Activated naive CD8-positive, alpha-beta T cell treated with anti-CD3 and anti-CD28 coated beads, Interleukin-2, amount 10 ng/mL, durations not matched to agents 7 days and 5 days (primary cell): ENCODE measurements at places on chromosomes 1 and 21. TPM values are rescaled to one million over a fixed set of nuclear protein-coding genes. Genes with fewer than 3 reads are reported as not detected.

- H3K4me3 ChIP-seq, result no peak overlapping the region
- no peaks in the 10 kb centered on the region for H3K4me1 ChIP-seq
- no peak overlapping the region for H3K27ac ChIP-seq
- no peak for DNase-seq
Measured at GRCh38 chr1:32055416-32055815, 17.3 kb upstream of the TMEM39B start.

DNA sequence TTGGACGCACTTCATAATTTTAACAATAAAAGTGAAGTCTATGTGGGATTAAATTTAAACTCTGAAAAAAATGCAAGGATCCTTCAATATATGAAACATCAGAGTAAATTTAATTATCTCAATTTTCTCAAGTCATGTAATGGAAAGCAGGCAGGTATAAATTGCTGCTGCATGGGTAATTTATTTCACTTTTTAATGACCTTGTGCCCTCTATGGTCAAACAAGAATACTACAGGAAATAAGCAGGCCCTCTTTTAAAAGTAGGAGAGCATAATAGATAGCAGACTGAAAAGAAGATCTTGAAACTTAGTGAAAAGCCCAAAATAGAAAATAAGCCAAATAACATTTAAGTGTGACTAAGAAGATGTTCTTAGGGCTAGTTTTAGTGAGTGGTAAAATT lies 22.9 kb downstream of the BCAS2 start:
- no peak overlapping the region for H3K4me3 ChIP-seq
- no peaks in the 10 kb centered on the region for H3K27me3 ChIP-seq
- H3K4me1 ChIP-seq, result no peaks in the 10 kb centered on the region
- no peak overlapping the region for H3K27ac ChIP-seq

- peak; percentile 71 for DNase-seq
- H3K36me3 ChIP-seq, result peaks cover 1% of the 10 kb centered on the region
- peaks cover 77% of the 10 kb centered on the region for H3K4me1 ChIP-seq
- peak overlapping the region; percentile 92 for H3K27ac ChIP-seq
Measured at GRCh38 chr21:42233067-42233961, 14.4 kb downstream of the ABCG1 start.

DNA sequence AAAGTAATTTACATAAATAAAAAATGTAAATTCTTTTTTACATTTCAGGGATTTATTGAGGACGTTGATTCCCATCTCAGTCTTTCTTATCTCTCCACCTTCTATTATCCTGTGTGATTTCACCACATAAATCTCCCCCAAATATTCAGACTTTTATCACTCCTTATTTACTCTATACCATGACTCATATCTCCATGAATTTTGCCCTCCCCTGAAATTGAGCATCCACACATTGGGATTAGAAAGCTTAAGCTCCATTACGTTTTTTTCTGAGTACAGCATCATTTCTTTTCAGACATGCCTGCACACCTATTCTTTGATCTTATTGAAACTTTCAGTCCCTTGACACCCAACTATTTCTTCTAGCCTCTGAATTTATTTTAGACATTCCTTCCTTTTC lies 111.2 kb downstream of the IFI44 start:
- no peaks in the 10 kb centered on the region for H3K27me3 ChIP-seq
- H3K36me3 ChIP-seq, result no peaks in the 10 kb centered on the region
- no peak for DNase-seq
- H3K4me1 ChIP-seq, result no peaks in the 10 kb centered on the region

DNA sequence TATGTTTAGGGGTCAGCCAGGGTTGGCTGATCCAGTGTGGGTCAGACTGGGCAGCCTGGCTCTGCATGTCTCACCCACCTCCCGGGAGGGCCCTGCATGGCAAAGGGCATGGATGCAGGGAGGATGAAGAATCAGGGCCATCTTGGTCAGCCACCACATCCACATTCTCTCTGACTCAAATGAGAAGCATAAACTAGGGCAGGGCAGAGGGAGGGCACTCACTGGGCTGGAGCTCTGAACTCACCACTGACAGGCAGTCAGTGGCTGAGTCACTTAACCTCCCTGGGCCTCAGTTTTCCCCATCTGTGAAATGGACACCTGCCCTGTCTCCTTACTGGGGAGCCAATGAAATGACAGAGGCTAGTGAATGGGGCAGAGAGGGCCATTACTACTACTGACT lies 4.3 kb upstream of the CELA2A start:
- DNase-seq, result no peak
- H3K4me1 ChIP-seq, result no peaks in the 10 kb centered on the region
- peaks cover 4% of the 10 kb centered on the region for H3K27me3 ChIP-seq

- peaks cover 63% of the 10 kb centered on the region for H3K27me3 ChIP-seq
- no peak overlapping the region for H3K27ac ChIP-seq
- peak; percentile 67 for DNase-seq
- H3K36me3 ChIP-seq, result no peaks in the 10 kb centered on the region
- peak overlapping the region; percentile 73 for H3K4me3 ChIP-seq
Measured at GRCh38 chr1:245153081-245153551, 1.7 kb upstream of the KIF26B start.

DNA sequence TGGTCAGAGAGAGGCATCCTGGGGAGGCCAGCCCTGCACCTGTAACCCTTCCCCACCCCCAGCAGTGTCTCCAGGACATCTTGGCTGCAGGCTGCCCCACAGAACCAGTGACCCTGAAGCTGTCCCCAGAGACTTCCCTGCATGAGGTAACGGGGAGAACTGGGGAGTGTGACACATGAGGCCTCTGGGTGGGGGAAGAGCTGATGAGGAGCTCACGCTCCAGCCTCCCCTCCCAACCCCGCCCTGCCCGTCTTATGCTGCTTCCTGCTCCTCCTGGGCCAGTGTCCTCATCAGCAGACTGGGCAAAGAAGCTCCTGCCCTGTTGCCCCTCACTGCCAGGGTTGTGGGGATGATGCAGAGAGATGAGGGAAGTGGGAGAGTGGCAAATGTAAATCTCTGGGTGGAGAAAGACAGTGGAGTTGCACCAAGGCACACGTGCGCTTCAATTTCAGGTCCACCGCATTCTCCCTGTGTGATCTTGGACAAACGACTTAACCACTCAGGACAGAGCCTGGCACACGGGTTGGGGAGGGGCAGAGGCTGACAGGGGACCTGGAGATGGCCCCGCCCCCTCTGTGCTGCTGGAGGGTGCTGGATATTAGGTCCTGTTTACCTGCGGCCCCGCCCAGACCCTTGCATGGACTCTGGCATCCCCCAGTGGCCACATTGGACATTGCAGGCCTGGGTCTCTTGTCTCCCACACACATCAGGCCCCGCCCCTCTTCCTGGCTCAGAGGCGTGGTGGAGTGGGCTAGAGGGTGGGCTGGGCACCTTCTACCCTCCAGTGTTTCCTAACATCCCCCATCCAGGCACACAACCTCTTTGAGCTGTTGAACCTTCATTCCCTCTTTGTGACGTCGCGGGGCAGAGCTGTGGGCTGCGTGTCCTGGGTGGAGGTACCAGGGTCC lies 12.3 kb downstream of the CLCNKB start:
- no peak overlapping the region for H3K4me3 ChIP-seq
- H3K36me3 ChIP-seq, result no peaks in the 10 kb centered on the region
- peaks cover 6% of the 10 kb centered on the region for H3K27me3 ChIP-seq
- H3K4me1 ChIP-seq, result peaks cover 21% of the 10 kb centered on the region
- H3K27ac ChIP-seq, result peak overlapping the region; percentile 65
- peak; percentile 90 for DNase-seq

- DNase-seq, result no peak
- peaks cover 2% of the 10 kb centered on the region for H3K4me1 ChIP-seq
- H3K4me3 ChIP-seq, result no peak overlapping the region
Measured at GRCh38 chr1:67393737-67394136, 36.5 kb downstream of the SERBP1 start.

- H3K4me1 ChIP-seq, result peaks cover 43% of the 10 kb centered on the region
- H3K27ac ChIP-seq, result peak overlapping the region; percentile 82
- peak overlapping the region; percentile 55 for H3K4me3 ChIP-seq
- peaks cover 23% of the 10 kb centered on the region for H3K36me3 ChIP-seq
Measured at GRCh38 chr1:100440075-100440809, 87.9 kb downstream of the CDC14A start.

DNA sequence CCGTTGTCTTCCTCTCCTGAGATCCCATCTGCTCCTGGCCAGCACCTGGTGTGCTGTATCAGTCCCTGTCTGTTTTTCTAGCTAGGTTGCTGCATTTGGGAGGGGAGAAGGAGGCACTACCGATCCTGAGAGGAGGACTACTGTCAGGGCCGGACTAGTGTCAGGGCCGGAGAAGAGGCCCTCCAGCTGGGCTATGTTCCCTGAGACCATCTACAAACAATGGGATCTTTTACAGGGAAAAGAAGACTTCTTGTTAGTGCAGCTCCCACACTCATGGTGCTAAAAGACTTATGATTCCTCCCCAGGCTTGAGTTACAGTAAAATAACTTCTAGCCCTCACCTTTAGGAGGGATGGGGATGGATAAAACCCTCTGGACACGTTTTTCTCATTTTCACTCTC lies 141.0 kb upstream of the TNR start:
- H3K27ac ChIP-seq, result no peak overlapping the region
- H3K27me3 ChIP-seq, result peaks cover 6% of the 10 kb centered on the region
- H3K36me3 ChIP-seq, result no peaks in the 10 kb centered on the region
- no peak for DNase-seq

PDIK1L gene
- 21.2 TPM for total RNA-seq

GRCh38 chr1:53593758-53594380 lies 134.7 kb downstream of the DMRTB1 start:
- DNase-seq, result peak; percentile 42
- no peaks in the 10 kb centered on the region for H3K4me1 ChIP-seq
- H3K27ac ChIP-seq, result no peak overlapping the region

ARHGEF16 gene
- not detected for total RNA-seq

ZFP69B gene
- total RNA-seq, result 5.2 TPM

- H3K4me3 ChIP-seq, result no peak overlapping the region
- no peaks in the 10 kb centered on the region for H3K27me3 ChIP-seq
- H3K36me3 ChIP-seq, result peaks cover 28% of the 10 kb centered on the region
- H3K27ac ChIP-seq, result no peak overlapping the region
Measured at GRCh38 chr1:92307980-92308379, 9.1 kb downstream of the RPAP2 start.

- no peak overlapping the region for H3K4me3 ChIP-seq
- H3K4me1 ChIP-seq, result no peaks in the 10 kb centered on the region
- H3K27ac ChIP-seq, result no peak overlapping the region
- no peaks in the 10 kb centered on the region for H3K36me3 ChIP-seq
- no peak for DNase-seq
- H3K27me3 ChIP-seq, result peaks cover 43% of the 10 kb centered on the region
Measured at GRCh38 chr1:37725851-37726613, 33.7 kb downstream of the CDCA8 start.

C1QB gene
- total RNA-seq, result 0.50 TPM

GRCh38 chr1:24984800-24985522 lies 54.9 kb upstream of the RUNX3 start:
- DNase-seq, result no peak
- H3K4me3 ChIP-seq, result peak overlapping the region; percentile 77
- peaks cover 91% of the 10 kb centered on the region for H3K4me1 ChIP-seq
- H3K27ac ChIP-seq, result peak overlapping the region; percentile 91
- H3K27me3 ChIP-seq, result no peaks in the 10 kb centered on the region

GRCh38 chr1:150076066-150076465 lies 8.5 kb downstream of the VPS45 start:
- H3K27me3 ChIP-seq, result no peaks in the 10 kb centered on the region
- DNase-seq, result no peak
- H3K4me1 ChIP-seq, result peaks cover 25% of the 10 kb centered on the region
- H3K36me3 ChIP-seq, result peaks cover 37% of the 10 kb centered on the region
- no peak overlapping the region for H3K27ac ChIP-seq

DNA sequence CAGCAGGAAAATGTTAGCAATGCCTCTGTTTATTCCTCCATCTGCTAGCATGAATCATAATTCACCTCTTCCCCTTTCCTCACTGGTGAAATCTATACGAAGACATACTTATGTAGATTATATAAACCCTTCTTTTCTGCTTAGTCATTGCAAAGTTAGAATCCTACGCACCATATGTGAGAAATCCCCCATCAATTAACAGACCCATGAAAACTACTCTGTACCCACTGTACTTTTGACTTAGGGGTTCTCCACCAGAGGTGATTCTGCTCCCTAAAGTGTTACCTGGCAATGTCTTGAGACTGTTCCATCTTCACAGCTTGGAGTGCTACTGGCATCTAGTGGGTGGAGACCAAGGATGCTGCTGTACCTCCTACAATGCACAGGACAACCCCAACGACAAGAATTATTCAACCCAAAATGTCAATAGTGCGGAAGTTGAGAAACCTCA lies 49.6 kb upstream of the KCTD3 start:
- H3K27ac ChIP-seq, result no peak overlapping the region
- no peak overlapping the region for H3K4me3 ChIP-seq
- no peak for DNase-seq
- H3K36me3 ChIP-seq, result no peaks in the 10 kb centered on the region
- no peaks in the 10 kb centered on the region for H3K4me1 ChIP-seq
- H3K27me3 ChIP-seq, result no peaks in the 10 kb centered on the region

DNA sequence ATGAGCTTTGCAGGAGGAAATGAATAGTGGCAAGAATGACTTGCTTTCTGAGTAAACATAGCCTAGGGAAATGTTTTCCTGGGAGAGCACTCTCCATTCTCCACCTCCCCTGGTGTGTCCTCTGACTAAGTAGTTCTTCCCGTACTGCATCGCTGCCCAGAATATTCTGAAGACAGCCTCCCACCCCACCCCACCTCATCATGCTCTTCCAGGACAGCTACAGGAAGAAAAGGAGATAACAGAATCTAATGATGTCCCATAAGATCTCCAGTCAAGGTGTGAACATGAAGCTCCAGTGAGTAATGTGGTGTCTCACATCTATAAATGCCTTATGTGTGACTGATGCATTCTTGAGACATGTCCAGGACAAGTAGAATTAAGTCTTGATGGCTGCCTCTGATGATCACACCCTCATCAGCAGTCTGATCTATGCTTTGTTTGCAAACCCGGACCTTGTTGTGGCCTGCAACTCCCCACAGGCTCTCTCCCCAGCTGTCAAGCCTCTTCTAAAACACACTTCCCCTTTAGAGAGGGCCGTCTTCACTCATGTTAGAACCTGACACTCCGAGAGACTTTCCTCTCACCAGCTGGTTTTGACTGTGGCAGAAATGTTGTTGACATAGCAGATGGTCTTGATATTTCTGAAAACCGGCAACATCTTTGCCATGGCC lies 183.0 kb downstream of the CYYR1 start:
- no peak overlapping the region for H3K27ac ChIP-seq
- no peaks in the 10 kb centered on the region for H3K27me3 ChIP-seq
- H3K36me3 ChIP-seq, result no peaks in the 10 kb centered on the region
- H3K4me1 ChIP-seq, result no peaks in the 10 kb centered on the region
- no peak for DNase-seq

KAZN gene
- 1.4 TPM for total RNA-seq

SERTAD4 gene
- not detected for total RNA-seq

DNA sequence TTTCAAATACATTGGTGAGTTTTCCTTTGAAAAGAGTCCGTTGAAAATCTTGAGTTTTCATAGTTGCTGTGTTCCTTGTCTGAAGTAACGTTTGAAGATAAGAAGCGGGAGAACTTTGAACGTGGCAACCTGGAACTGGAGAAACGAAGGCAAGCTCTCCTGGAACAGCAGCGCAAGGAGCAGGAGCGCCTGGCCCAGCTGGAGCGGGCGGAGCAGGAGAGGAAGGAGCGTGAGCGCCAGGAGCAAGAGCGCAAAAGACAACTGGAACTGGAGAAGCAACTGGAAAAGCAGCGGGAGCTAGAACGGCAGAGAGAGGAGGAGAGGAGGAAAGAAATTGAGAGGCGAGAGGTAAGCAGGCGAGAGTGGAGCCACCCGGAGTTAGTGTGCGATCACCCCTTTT lies 129.7 kb downstream of the ITSN1 start:
- no peaks in the 10 kb centered on the region for H3K4me1 ChIP-seq
- no peak for DNase-seq
- H3K27ac ChIP-seq, result no peak overlapping the region
- H3K4me3 ChIP-seq, result no peak overlapping the region
- H3K27me3 ChIP-seq, result no peaks in the 10 kb centered on the region

ADAMTSL4 gene
- total RNA-seq, result 0.11 TPM
